ENCODE measurements at places on chromosomes 11 and 22.

DNA sequence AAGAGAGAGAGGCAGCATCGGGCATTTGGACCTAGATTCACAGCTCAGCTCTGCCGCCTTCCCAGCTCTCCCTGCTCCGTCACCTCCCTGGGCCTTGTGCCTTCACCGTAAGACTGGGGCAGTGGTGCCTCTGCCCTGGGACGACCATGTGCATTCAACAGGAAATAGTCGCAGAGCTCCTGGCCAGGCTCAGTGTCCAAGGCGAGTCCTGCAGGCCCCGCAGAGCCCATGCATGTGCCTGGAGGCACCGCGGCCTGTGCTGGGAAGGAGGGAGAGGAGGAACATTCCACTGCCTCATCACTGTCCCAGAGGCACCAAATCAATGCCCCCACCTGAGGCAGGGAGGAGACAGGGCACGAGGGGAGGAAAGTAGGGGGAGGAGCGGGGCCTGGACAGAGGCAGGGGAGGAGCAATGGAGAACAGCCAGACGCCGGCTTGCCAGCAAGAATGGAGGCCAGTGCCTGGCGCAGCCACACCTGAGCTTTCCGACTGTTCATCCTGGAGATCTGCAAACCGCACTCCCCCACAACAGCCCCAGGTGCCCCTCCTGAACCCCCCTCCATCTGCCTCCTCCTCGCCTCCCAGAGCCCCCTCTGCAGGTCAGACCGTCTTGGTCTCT, 74.4 kb upstream of the PRR5 start:
- no peak for DNase-seq

GRCh38 chr22:31872209-31872608, 72.1 kb upstream of the YWHAH start:
- no peak for DNase-seq

DNA sequence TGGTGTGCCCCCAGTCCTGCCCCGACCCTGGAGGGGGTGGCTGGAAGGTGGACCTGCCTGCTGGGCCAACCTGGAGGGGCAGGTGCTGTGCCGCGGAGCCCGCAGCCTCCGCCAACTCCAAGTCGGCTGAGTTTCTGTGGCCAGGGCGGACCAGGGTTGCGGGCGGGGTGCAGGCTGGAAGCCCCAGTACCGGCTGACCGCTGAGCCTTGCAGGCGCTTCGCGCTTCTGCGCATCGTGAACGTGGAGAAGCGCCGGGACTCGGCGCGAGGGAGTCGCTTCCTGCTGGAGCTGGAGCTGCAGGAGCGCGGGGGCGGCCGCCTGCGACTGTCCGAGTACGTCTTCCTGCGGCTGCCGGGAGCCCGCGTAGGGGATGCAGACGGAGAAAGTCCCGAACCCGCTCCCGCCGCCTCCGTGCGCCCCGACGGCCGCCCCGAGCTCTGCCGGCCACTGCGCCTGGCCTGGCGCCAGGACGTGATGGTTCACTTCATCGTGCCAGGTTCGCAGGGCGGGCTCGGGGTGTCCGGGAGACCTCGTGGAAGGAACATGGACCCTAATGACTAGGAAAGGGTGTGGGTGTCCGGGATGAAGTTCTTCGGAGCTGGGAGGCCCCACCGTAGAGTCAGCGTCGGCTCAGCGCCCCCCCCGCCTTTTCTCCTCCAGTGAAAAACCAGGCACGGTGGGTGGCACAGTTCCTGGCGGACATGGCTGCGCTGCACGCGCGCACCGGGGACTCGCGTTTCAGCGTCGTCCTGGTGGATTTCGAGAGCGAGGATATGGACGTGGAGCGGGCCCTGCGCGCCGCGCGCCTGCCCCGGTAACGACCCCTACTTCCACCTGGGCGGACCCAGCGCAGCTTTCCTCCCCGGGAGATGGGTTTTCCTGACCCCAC, 10.2 kb downstream of the B4GALNT4 start:
- DNase-seq = no peak

DNA sequence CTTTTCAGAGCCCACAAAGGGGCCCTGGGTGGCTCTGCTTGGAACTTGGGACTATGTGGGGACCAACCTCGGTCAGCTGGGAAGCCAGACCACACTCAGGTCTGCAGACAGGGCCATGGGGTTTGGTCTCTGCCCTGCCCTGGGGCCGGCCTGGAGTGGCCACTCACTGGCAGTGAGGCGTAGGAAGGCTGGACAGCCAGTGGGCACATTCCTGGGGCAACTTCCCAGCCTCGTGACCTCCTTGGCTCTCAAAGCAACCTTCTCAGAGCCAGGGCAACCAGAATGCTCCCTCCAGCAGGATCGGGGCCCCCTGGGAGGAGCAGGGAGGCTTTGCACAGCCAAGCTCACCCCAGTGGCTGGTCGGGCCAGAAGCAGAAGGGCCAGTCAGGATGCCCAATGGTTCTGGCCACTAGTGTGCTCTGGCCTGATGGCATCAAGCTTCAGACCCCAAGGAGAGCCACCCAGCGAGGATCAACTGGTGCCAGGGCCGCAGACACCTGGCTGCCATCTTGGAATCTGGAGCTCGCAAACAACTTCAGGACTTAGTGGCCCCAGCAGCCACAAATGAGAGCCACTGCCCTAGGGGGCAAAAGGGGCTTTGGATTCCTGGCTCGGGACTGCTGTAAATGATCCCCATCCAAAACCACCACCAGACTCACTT, 87.1 kb downstream of the MYEOV start:
- DNase-seq = no peak

DNA sequence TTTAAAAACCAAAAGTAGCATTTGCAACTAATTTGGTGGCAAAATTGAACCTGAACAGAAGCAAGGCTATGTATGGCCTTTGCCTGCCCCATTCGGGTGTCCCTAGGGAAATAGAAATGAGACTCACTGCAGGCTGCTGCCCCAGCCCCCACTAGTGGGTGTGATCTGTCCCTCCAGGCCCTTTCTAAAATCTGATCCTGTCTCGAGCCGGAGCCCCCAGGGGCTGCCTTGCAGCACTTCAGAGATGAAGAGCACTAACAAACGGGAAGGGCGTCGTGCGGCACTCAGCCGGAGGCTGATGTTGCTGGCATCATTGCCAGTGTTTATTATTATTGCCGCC, 43.2 kb downstream of the CD82 start:
- DNase-seq = no peak

DNA sequence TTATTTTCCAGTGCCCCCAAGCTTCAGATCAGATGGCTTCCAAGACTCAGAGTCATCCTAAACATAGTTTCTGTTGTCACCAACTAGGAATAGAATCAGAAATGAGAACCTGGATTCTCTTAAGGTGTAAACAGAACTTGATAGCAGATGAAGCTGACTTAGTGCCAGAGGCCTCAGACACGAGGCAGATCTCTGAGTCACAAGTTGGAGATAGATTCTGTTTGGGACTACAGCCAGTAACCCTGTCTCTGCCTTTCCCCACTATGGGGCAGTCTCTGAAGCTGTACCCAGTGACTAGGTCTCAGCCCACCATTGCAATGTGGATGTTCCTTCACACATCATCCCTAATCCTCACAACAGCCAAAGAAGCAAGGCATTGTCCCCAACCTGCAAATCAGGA, 25.4 kb downstream of the NEU3 start:
- DNase-seq = no peak

DNA sequence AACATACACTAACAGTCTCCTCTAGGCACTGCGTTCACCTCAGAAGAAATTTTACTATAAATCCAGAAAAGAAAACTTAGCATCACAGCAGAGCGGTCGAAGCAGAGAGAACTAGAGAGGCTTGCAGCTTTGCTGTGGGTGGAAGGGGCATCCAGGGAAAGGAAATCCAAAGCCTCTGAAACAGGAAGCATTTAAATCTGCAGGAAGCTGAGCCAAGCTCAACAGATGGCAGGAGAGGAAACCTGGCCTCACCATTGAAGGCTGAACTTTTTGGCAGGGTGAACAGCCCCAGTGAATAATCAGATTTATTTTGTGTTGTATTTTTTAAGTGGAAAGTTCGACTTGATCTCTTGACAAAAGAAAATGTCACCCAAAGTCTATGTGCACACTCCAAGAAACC, 858.1 kb downstream of the OPCML start:
- DNase-seq = no peak

Data from RCC 7860 (cell line).